Right ventricle myocardium superior (tissue), 1 donor: ENCODE measurements at places on chromosomes 3 and 15. TPM values are rescaled to one million over a fixed set of nuclear protein-coding genes. Genes with fewer than 3 reads are reported as not detected.

- DNase-seq = peak; percentile 58
These were observed 593.4 kb upstream of the TGFBR2 start for GRCh38 chr3:30012941-30013543.

GRCh38 chr3:34568766-34569165, 770.3 kb downstream of the PDCD6IP start:
- DNase-seq = no peak

DNA sequence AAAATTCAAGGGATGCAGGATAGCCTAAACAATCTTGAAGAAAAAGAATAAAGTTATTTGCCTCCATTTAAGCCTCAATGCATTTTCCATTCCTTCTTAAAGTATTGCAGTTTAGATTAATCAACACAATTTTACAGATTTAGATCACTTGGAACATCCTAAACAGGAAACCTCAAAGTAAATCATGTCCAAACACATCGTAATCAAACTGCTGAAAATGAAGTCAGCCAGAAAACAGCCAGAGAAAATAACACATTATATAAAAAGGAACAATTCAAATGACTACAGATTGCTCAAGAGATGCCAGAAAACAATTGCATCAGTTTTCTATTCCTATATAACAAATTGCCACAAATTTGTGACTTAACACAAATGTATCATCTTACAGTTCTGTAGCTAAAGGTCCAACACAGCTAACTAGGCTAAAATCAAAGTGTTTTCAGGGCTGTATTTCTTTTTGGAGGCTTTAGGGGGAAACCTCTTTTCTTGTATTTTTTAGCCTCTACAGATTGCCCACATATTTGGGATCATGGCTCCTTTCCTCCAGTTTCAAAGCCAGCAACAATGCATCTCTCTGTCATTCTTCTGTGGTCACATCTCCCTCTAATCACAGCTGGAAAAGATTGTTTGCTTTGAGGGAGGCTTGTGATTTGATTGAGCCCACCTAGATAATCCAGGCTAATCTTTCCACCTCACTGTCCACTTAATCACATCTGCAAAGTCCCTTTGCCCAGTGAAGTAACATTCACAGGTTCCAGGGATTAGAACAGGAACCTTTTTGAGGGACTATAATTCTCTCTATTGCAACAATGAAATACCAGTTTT, 543.3 kb upstream of the UBE2E2 start:
- DNase-seq = no peak

GRCh38 chr15:99734575-99734974, 1.3 kb upstream of the LYSMD4 start:
- no peak for DNase-seq

- peak; percentile 80 for DNase-seq
These were observed at the start of gene NT5DC2 for GRCh38 chr3:52533623-52534280. NT5DC2 (minus strand) TSS chr3:52533857; CDS start chr3:52533737, 120 bp downstream.

DNA sequence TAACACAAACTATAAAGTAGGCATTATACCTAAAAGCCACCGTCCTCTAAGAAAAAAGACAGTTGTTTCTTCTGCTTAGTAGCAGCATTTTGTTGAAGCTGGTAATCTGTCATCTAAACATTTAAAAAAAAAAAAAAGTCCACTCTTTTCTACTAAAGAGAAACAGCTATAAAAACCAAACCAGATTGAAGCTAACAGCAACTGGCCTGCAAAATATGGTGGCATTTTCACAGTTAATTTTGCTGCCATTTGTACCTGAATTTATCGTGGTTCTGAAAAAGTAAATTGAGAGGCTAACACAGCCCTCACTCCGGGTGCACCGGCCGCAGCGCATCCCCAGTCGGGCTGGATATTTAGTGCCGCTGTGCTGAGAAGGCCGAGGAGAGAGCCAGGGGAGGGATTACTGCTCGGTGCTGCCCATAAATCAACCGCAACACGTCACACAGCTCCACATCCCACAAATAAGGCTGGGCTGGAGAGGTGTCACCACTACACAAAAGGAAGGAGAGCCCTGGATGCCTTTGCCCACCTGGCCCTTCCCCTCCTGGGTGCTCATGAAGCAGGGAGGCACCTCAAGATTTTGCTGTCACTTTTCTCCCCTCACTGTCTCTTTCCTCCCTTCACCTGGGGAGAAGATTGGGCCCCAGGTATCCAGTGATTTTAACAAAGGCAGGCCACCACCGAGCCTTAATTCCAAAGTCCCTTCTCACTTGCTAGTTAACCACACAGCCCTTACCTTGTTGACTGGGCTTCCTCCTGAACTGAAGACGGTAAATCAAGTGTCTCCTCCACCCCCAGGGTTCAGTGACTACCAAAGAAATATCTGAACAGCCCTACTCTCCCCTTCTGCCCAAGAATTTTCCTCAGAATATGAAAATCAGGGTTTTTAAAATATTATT, 44.4 kb downstream of the MECOM start:
- no peak for DNase-seq

Gene GOLGA8R
- total RNA-seq = 4.3 TPM

Gene RARRES1
- total RNA-seq = 9.1 TPM

Gene LTK
- total RNA-seq = 1.1 TPM
